ENCODE measurements at places on chromosomes 11 and 22.
A peak's percentile ranks its signal among the peaks of the same experiment; 100 is the strongest.

- no peak for DNase-seq
These were observed 14.9 kb upstream of the KCTD14 start for GRCh38 chr11:78037825-78038620.

DNA sequence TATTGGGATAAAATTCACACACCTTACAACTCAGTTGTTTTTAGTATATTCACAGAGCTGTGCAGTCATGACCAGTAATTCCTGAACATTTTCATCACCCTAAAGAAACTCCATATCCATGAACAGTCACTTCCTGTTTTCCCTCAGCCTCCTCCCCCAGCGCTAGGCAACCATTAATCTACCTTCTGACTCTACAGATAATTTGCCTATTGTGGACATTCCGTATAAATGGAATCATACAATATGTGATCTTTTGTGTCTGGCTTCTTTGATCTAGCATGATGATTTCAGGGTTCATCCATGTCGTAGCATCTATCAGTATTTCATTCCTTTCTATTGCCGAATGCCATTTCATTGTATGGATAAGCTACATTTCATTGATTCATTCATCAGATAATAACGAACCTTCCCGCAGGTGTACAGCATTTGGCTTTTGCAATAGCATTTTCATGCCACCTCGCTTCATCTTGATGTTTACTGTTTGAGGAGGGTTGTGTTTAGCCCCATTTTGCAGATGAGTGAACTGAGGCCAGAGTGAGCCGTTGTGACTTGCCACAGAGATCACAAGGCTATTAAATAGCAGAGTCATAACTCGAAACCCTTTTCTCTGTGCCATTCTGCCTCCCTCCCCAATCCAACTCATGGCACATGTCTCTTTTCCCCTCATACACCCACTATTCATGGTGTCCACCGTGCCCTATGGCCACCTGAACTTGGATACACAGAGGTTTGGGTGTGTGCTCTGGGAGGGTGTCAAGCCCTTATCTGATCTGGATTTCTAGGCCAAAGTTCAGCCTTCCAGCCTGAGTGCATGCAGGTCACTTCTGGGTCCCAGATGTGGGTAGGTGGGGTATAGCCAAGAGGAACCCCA lies 11.1 kb upstream of the MYH9 start:
- DNase-seq = no peak

- no peak for DNase-seq
These were observed 34.4 kb upstream of the SLC6A5 start for GRCh38 chr11:20564846-20565635.

DNA sequence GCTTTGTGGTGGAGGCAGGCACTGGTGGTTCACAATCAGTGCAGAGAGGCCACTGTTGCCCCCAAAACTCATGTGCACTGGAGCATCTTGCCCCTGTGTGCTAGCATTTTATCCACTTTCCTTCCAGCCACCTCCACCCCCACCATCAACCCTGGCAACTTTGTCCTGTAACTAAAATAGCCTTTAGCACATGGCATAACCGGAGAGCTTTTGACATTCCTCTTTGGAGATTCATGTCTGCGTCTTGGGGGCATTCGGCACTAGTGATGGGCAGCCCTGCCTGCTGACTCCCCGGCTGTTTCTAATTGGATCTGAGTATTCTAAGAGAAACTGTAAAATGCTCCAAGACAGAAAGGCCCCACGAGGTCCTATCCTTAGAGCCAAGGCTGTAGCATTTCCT lies 15.8 kb downstream of the SHISA8 start:
- no peak for DNase-seq

DNA sequence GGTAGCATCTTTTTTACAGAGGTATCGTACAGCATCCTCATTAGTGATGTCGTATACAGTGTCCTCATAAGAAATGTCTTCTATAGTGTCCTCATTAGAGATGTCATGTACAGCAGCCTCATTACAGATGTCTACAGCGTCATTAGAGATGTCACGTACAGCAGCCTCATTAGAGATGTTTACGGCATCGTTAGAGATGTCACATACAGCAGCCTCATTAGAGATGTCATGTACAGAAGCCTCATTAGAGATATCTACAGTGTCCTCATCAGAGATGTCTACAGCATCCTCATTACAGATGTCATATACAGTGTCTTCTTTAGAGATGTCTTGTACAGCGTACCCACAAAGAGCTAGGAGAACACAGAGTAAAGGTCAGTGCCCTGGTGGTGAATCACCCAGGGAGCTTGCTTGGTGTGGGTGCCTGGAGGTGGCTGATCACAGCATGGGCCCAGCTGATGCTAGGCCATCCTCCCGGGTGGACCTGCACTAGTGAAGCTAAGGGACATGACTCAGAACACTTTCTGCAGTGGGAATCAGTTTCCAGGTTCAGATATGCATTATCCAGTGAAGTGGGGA lies 109.2 kb downstream of the IGLL1 start:
- DNase-seq = no peak

DNA sequence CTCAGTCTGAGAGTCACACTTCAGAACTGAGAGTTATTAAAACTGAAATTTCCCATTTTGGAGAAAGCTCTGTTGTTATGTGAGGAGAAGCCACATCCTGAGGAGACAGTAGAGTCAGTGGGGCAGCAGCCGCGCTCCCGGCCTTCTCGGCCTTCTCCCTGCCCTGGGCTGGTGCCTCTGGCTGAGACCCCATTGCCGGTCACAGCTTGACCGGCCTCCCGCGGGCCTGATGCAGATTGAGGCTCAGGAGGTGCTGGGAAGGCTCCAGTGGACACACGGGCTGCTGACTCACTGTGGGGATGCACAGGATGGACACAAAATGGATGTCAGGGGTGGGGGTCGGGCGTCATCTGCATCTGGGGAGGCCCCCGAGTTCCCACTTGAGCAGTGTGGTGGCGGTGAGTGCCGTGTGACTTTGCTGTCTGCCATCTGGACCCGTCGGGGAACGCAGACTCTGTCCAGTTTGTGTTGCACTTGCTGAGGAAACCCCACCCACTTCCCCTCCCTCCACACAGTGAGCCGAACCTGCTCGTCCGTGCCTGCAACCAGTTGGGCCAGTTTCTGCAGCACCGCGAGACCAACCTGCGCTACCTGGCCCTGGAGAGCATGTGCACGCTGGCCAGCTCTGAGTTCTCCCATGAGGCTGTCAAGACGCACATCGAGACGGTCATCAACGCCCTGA lies 50.1 kb downstream of the MUC6 start:
- no peak for DNase-seq

DNA sequence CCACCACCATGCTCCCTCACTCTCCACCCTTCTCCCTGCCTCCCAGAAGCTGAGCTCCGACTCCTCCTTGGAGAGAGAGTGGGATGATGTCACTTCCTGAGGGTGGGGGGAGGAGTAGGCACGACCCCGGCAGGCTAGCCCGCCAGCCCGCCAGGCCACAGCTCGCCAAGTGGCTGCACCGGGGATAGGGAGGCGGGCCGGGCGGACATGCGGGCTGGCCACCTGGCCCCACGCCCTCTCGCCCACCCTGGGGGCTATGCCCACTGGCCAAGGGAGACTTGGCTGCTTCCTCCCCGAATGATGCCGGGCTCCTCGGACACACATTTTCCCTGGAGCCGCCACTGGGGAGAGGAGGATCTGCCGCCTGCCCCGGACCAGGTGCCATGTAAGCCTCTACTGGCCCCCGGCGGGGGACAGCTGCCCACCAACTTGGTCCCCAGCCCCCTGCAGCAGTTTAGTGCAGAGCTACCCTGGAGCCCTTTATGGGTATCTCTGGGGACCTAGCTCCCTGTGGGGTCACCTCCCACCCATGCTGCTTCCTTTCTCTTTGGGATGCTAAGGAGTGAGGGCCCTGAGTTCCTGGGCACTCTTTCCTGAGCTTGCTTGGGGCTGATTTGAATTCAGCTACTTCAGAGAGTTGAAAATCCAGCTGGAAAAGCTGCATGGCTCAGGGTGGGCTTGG lies 33.7 kb upstream of the MYRF start:
- DNase-seq = no peak

GRCh38 chr11:81839976-81840375 lies 893.7 kb downstream of the FAM181B start:
- no peak for DNase-seq

- no peak for DNase-seq
These were observed 7.2 kb downstream of the POLD4 start for GRCh38 chr11:67345920-67346819.

DNA sequence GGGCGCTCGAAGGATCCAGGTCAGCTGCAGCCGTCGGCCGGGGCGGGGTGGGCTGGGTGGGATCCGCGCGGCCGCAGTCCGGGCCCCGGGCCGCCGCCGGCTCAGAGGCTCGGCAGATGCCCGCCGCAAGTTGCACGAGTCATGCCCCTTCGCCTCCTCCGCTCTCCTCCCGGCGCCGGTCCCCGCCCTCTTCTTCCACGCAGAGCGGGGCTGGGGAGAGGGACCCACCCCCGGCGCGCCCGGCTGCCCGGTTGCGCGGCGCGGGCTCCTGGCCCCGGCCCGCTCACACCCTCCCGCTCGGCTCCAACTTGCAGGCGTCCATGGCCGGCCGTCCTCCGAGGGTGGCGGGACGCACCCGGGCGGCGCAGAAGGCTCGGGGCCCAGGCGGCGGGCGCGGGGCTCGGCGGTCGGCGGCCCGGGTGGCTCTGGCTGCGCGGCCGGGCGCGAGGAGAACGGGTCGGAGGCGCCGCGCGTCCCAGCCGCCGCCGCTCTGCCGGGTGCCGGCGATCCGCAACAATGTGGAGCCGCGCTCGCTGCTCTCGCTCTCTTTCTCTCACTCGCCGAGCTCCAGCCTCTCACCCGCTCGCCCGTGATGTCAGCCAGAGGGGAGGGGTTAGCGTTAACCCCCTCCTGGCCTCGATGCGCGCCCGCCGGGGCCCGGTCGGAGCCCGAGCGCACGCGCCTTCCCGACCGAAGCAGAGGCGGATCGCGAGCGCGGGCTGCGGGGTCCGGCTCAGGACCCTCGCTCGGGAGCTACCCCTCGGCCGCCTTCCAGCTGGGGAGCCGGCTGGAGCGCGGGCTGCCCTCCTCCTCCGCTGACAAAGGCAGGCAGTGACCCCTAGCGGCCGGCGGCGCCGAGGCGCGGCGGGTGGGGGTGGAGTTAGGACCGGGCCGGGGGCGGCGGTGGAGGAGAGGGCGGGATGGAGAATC lies at the start of gene NECTIN1:
NECTIN1 (minus strand) TSS at position 550 of the 930 bp plus-strand sequence. CDS start 647 bp downstream, outside the sequence.
- peak; percentile 54 for DNase-seq

DNA sequence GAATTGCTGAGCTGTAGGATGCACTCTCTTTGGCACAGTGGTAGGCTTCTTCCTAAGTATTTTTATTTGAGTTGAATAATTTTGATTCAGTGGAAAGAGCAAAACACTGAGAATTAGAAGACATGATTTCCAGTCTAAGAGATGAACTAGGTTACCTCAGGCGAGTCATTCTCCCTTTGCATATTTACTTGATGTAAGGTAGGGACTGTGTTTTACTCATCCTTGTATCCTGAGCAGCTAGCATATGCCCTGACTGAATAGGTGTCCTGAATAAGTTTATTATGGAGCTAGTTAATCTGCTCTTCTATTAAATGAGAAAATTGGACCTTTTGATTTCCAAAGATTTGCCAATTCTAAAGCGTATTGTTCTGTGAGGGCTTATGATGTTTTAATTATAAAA lies 50.7 kb downstream of the STIM1 start:
- no peak for DNase-seq

- DNase-seq = no peak
These were observed 32.9 kb upstream of the DDI1 start for GRCh38 chr11:104003491-104003890.

- no peak for DNase-seq
These were observed 20.4 kb downstream of the MRPL48 start for GRCh38 chr11:73808052-73808451.

DNA sequence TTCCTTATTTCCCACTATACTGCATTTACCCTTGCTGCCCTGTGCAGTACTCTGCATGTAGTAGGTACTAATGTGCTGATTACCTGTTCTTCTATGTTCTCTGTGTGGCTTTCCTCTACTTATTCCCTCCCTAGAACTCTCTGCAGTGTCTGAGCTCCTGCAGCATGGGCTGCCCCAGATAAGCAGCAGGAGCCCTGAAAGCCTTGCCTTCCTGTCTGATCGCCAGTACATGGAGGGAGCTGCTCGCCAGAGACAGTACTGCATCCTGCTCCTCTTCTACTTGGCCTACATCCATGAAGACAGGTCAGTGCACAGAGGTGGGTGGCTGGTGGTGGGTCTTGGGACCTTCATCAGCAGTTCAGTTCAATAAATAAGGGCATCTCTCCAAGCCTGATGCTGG lies 42.2 kb upstream of the CCDC134 start:
- no peak for DNase-seq

DNA sequence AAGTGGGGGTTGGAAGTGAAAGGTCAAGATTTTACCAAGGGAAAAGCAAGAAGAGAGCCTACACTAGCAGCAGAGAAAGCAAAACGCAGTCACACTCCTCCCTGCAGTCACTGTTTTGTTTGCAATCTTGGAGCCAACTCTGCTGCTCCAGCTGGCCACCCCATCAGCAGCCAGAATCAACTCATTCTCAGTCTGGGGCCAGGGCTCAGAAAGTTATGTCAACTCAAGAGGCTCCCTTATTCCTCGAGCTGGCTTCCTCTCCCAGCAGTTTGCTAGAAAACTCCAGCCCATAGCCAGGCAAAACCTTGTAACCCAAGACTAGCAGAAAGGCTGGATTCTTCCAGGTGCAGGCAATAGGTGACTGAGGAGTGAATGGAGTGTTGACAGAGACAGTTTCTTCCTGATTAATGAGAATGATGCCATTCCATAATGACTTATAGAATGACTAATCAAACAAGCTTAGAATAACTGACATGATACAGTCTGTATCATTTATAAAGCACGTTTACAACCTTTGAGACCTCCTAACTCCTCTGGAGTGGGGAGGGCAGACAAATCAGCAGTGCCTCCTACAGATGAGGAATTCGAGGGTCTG lies 53.4 kb downstream of the P4HA3 start:
- DNase-seq = no peak

DNA sequence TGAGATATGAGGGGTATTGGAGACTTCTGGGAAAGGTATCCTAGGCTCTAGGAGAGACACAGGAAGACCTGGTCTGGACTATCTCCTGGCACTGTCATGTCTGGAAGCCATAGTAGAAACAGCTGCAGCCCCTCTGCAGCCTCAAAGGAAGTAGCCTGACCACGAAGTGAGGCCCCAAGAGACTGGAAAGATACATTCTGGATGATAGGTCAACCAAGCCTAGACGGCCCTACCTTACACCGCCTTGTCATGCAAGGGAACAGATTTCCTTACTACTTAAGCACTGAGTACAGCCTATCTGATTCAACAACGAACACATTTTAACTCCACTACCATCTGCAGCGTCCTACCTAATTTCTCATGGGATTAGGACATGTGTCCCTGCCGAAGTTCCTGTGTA lies 31.1 kb downstream of the UQCR10 start:
- DNase-seq = no peak

- DNase-seq = no peak
These were observed 53.6 kb upstream of the NFRKB start for GRCh38 chr11:129948926-129949466.

- no peak for DNase-seq
These were observed 616 bp downstream of the OR10S1 start for GRCh38 chr11:123976770-123977560.

- no peak for DNase-seq
These were observed 42.1 kb upstream of the JAM3 start for GRCh38 chr11:134026655-134027343.

DNA sequence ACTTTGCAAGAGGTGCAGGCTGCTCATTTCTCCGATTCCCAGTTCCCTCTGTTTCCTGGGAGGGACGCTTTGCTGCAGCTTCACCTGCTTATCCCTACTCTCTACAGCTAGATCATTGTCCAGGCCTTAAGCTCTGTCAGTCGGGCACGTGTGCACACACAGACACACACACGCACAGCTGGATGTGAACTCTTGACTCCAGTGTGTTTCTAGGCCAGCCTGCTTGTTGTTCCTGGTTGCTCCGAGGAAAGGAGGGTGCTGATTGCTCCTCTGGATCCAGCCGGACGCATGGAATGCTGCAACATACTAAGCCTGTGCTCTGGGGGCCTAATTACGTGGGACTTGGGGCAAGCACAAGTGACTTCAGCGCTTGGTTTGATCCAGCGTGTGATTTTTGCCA lies 19.7 kb downstream of the ZNRF3 start:
- no peak for DNase-seq
